Stimulated activated CD8-positive, alpha-beta memory T cell treated with anti-CD3 and anti-CD28 coated beads, Interleukin-7, amount 100 ng/mL, for 24 hours (primary cell): ENCODE measurements at places on chromosomes 2 and 18.

DNA sequence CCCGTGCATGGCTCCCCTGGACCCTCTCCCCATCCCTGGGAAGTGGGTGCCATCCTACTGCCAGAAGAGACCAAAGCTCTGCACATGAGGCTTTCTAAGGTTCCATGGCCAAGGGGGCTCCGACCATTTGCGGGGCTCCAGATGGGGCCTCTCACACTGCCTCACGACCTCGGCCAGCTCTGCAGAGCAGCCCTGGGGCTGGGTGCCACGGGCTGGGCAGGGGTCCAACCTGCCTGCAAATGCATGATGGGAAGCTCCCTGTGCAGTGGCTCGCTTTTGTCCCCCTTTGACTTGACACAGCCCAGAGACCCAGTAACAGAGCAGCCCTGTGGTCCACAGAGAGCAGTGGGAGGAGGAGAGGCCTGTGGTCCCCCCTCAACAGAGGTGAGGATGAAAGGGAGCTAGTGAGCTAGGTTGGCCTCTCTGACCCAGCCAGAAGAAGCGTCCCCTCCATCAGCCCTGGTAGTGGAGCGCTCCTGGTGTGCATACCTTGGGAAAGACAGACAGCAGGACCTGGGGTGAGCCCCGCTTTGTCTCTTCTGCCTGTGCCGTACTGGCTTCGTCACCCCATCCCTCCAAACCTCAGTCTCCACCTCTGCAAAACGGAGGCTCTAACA lies 174.1 kb downstream of the DDX1 start:
- DNase-seq = no peak

DNA sequence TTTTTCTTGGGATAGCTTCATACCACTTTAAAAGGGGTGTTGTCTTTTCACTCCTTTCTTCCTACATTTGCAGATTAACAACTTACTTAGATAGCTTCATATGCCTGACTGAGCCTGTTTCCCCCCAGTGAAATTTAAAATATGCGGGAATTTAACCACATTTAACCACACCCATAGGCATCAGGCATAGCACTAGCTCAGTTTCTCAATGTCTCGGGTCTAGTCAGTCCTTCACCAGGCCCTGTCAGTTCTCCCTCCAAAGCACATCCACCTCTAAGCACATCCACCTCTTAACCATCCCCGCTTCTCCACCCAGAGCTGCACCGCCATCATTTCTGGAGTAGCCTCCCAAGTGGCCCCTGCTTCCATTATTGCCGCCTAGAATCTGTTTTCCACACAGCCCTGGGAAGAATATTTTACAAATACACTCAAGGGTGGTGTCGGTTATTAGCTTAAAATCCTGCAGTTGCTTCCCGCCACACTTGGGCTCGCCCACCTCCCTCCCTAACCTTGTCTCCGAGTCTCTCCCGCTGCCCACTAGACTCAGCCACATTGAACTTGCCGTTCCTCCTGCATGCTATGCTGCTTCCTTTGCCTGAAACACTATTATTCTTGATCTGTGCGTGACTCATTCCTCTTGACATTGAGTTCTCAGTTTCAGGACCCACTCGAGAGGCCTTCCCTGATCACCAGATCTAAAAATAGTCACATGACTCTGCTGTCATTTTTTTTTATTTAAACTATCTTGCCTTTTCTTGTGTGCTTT lies 68.3 kb downstream of the SPTBN1 start:
- no peak for DNase-seq

DNA sequence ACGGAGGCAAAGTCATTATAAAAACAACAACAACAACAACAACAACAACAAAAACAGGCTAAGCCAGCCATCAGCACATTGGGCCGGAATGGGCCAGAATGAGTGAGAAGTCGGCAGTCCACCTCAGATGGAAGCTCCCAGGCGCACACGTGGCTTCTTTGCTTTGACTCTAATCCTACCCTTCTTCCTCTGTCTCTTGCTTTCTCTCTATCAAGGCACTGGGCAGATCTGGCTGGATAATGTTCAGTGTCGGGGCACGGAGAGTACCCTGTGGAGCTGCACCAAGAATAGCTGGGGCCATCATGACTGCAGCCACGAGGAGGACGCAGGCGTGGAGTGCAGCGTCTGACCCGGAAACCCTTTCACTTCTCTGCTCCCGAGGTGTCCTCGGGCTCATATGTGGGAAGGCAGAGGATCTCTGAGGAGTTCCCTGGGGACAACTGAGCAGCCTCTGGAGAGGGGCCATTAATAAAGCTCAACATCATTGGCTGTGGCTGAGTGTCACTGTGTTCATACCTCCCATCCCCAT lies 52.2 kb downstream of the MARCO start:
- DNase-seq = no peak

DNA sequence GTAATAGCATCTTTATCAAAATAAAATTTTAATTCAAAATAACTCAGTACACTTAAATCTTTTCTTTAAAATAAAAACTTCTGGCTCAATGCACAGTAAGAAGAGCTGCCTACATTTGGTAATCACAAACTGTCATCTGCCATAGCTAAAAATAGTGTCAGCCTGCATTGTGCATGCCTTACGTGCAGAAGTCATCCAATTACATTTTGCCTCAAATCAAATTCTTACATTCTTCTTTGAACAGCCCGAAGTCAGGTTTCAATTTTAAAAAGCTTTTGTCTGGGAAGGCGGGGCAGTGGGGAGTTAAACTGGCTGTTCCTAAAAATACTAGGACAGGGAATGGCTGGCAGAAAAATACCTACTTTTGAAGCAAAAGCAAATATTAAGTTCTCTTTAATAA lies 51.1 kb downstream of the RTN4 start:
- DNase-seq = no peak

- no peak for DNase-seq
Measured at GRCh38 chr2:54946220-54946805, 103.9 kb downstream of the RTN4 start.

- DNase-seq = no peak
Measured at GRCh38 chr2:46001741-46002506, 295.3 kb upstream of the EPAS1 start.

GRCh38 chr2:196421880-196422279 lies 217.6 kb upstream of the CCDC150 start:
- no peak for DNase-seq

DNA sequence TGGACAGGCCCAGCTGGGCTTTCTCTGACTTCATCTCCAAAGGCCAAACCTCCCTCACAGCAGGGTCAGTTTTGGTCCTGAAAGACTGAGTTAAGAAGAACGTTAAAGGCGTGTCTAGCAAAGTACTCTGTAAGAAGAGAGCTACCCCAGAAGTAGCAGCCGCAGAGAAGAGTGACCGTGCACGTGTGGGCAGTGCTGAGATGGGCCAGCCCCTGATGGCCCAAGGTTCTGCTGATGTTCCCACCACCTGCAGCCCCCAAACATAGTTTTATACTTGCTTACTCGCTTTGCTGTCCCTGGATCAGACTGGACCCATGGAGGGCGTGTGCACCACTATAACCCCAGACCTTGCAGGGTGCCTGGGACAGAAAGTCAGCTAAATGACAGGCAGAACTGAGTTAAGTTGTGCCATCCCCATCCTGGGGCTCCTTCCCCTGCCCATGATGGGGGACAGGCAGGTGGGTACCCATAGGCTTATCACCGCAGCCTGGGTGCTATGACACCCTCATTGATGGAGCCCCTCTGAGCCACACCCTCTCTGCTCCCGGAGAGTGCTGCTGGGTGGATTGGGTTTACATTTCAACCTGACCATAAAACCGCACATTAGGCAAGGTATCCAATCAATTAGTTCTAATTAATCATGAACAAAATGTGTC lies 367.3 kb upstream of the HS6ST1 start:
- DNase-seq = no peak

DNA sequence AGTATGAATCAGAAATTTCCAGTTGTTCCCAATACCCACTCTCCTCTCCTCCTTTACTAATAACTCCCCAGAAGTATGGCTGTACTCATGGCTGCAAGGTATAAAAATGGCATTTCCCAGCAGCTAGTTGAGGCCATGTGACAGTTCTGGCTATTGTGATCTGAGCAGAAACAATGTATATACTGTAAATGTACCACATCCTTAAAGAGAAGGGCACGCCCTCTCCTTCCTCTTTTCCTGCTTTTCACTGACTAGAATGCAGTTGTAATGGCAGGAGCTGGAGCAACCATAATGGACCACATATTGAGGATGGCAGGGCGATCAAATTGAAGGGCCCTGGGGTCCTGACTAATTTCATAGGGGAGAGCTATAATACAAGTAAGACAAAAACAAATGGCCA lies 211.2 kb downstream of the TNS1 start:
- DNase-seq = no peak

DNA sequence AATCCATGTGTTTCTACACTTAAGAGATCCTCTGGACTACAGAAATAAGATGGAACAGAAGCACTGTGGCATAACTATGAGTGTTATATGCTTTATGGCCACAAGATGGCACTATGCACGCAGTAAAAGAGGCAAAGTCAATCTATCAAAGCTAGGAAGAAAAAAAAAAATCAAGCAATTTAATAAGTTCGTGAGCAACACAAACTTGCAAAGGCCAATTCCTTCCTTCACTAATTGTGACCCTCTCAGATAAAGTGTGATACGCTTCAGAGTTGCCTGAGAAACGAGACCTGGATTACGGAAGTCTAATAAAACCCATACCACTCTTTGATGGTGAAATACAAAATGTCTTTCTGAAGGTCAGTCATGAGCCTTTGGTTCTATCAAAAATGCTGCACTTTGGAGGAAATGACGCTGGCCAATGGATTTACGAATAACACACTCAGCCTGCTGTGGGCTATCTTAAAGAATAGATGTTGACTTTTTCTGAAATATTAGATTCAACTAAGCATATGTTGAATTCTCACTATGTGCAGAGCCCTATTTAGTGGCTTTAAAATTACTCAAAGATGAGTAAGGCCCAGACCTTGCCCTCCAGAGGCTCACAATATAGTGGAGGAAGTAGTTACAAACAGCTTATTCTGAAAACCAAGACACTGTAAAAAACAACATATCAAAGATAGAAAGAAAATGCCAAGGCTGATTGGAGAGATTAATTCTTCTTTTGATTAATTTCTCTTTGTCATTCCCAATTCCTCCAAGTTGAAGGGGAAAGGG lies 35.5 kb upstream of the TTR start:
- DNase-seq = peak; percentile 4

DNA sequence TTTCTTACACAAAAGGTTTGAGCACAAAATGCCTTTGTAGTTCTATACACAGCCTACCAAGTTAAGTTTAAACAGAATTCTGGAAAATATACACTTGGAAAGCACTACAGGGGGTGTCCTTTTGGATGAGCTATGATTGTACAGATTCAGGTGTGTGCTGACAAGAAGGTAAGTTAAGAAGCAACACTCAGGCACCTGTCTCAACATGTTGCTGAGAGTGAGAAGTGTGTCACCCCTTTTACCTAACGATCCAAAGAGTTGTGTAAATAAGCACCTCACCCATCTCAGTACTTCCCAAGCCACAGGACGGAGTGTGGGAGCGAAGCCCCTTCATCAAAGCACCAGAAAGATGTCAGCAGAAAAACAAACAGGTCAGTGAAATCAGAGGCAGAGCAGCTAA lies 109.5 kb upstream of the DAPL1 start:
- no peak for DNase-seq

- DNase-seq = no peak
Measured at GRCh38 chr2:132521341-132521740, 104.7 kb downstream of the GPR39 start.

DNA sequence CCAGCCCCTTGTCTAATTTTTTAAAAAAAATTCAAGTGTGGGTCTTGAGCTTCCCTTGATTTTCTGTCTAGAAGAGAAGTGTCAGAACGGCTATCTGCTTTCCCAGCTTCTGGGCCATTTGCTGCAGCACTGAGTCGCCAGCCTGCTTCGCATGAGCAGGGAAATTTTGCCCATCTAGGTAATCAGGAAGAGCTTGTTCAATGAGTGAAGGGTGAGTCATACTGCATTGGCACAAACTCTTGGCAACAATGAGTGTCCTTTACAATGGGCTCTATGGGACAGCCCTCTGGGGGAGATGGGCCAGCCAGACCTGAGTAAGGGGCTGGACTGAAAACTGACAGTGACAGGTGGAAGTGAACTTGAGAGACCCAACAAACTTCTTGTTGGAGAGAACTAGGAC lies 2.4 kb upstream of the RNF144A start:
- DNase-seq = no peak

DNA sequence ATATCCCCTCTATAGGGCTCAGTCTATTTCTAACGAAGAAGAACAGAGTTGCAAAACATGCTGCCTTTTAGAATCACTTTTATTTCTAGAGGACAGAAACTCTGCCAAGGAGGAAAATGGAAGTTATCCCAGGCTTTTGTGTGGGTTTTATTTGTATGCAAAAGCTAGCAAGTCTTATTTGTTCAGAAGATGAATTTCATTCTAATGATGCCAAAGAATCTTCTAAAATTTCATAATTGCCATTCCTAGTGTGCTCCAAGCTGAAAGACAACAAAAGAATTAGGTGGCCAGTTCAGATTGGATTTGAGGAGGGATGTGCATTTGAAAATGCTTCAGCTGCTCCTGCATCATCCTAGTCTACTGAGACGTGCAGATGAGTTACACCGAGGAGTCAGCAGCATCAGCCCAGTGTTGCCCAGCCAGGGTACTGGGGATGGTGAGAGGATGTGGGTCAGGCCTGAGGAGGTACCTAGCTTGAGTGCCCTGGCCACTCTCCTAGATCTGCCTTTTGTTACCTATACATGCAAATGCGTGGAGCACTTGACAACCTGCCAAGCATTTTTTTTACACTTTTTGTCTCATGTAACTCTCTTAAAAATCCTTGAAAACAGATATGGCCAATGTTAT lies 80.1 kb downstream of the KCNS3 start:
- DNase-seq = no peak
